ENCODE measurements at places on chromosomes 3 and 15.

- no peak for DNase-seq
Measured at GRCh38 chr3:40381904-40382616, 4.9 kb upstream of the ENTPD3 start.

DNA sequence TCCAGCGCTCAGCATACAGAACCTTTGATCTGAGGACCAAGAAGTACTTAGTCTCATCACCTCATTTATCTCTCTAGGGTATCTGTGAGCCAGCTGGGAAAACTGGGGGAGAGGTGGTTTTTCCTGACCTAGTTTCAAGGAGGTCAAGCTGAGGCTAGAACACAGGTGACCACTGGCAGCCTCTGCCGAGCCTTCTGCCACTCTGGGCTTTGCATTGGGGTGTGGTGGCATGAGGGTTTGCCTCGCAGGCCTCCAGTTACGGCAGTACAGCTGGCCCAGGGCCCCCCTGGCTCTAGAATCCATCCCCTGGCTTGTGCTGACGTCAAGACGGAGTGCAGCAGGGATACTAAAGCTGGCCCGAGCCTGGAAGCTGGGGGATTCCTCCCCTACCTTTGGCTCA is 34.7 kb upstream of the CDCP1 start:
- no peak for DNase-seq

- DNase-seq = no peak
Measured at GRCh38 chr3:52609316-52609815, 73.0 kb downstream of the UQCC5 start.

DNA sequence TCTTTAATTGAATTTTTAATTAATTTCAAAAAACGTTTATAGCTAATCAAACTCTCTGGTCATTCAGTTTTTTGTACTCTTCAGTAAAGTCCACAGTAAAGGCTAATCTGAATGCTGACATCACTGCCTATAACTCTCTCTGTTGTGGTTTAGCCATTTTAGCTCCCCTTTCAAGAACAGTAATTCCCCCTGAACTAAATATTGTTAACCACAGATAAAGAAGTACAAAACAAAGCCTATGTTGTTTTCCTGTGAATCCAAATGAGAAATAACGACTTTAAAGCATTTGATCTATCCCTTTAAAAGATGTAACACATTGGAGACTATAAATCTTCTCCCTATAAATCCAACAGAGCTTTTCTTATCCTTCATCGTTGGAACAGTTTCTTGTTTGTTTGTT is 94.2 kb downstream of the ZBTB20 start:
- DNase-seq = no peak

- DNase-seq = no peak
Measured at GRCh38 chr15:96585484-96586386, 255.2 kb downstream of the NR2F2 start.

DNA sequence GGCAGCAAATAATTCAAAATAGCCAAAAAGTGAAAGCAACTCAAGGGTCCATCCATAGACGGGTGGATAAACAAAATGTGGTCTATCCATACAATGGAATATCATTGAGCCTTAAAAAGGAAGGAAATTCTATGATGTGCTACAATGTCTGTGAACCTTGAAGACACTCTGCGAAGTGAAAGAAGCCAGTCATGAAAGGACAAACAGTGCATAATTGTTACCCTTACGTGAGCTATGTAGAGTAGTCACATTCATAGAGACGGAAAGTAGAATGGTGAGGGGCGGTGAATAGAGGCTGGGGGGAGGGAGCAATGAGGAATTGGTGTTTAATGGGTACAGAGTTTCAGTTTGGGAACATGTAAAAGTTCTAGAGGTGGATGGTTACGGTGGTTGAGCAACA is 18.1 kb downstream of the IGF1R start:
- DNase-seq = no peak

DNA sequence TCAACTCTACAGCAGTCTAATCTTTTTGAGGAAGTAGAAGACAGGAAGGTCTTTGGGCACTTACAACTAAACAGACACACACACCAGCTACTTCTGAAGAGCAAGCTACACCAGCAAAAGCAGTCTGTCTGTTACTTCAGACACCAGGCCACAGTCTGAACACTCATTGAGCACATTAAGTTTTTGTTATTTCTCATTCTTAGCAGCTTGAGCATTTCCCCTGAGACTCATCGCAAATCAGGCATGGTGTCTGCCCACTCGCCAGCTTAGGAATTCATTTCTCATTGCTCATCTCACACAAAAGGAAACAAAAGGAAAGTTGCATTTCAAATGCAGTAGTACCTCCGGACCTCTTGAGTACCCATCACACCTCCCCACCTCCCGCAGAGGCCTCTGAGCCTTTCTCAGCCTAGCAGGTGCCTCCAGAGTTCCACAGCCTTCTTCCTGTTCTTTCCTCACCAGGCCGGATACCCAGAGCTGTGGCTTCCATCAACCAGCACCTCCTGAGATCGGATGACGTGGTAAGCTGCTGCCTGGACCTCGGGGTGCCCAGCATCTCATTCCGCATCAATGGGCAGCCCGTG is 302.0 kb downstream of the RYR3 start:
- no peak for DNase-seq

- DNase-seq = no peak
Measured at GRCh38 chr15:47944637-47945288, 176.0 kb upstream of the SLC24A5 start.

DNA sequence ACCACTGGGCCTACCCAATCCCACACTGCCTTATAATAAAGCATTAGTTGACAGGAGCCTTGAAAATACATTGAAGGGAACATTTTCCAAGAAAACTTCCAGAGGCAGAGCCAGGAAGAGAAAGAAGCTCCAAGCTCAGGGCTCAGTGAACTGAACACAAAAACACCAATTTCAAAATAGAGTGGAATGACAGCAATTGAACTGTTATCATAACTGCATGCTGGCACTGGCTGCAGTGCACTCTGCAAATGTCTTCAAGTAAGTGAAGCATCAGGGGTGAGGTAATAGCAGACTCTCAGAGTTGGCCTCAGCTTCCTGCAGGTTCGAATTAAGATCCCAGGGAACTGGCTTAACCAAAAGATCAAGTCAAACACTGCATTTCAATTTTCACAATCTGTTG is 388.0 kb upstream of the WNT5A start:
- no peak for DNase-seq

DNA sequence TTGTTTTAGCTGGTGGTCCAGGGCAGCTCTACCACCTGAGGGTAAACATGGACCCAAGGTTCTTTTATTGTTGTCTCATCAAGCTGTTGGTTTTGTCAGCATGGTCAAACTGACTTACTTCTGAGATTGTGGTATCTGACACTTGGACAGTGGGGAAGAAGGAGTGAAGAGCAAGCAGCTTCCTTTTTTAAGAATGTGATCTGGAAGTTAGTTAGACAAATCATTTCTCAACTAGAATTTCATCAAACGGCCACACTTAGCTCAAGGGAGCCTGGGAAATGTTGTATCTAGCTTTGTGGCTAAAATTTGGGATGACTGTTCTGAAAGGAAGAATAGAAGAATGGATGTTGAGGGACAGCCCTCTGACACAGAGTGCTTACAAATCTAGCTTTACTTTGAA is 215.2 kb downstream of the ZNF621 start:
- no peak for DNase-seq

DNA sequence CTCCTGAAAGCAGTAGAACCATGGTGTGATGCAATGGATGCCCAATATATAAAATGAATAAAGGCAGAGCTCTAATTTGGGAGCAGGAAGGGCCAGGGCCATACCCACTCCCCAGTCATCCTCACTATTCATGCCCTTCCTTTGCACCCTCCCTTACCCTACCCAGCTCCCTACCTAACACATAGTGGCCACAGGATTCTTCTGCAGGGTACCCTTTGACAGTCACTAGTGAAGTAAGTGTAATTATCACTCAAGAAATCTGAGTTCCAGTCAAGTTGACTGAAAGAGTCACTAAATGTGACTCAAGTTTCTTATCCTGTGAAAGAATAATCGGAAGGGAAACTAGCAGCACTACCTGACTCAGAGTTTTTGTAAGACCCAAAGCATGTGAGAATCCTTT is 69.2 kb downstream of the RASA2 start:
- no peak for DNase-seq
